ENCODE measurements at places on chromosomes 12 and 14.

GRCh38 chr14:24361326-24361725, 6.7 kb upstream of the NFATC4 start:
- DNase-seq, result no peak

DNA sequence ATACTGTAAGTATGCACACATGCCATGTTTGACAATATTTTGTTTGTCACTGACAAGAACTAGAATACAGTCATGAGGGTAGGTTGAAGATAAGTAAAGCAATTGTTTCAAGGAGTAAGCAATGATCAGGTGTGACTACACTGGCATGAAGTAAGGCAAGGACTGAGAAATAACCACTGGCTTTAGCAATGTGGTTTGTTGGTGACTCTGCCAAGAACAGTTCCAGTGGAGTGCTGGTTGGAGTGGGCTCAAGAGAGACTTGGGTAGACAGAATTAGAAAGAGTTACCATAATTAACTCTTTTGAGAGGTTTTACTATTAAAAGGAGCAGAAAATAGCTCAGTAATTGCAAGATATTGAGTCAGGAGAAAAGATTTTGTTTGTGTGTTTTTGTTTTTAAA, 129.6 kb downstream of the GTF2A1 start:
- no peak for DNase-seq

- DNase-seq, result no peak
Observed at GRCh38 chr12:40263616-40264409, 39.0 kb downstream of the LRRK2 start.

- DNase-seq, result no peak
Observed at GRCh38 chr12:117092511-117092780, 6.8 kb downstream of the TESC start.

All from D341Med (cell line).